Stimulated activated CD4-positive, alpha-beta T cell treated with anti-CD3 and anti-CD28 coated beads, Interleukin-4, amount 100 ng/mL, for 4 hours (primary cell): ENCODE measurements at places on chromosomes 3 and 15.

GRCh38 chr15:27183201-27183600 lies 212.2 kb downstream of the GABRG3 start:
- DNase-seq, result no peak

- no peak for DNase-seq
Observed at GRCh38 chr3:35654476-35654875, 15.2 kb downstream of the ARPP21 start.

DNA sequence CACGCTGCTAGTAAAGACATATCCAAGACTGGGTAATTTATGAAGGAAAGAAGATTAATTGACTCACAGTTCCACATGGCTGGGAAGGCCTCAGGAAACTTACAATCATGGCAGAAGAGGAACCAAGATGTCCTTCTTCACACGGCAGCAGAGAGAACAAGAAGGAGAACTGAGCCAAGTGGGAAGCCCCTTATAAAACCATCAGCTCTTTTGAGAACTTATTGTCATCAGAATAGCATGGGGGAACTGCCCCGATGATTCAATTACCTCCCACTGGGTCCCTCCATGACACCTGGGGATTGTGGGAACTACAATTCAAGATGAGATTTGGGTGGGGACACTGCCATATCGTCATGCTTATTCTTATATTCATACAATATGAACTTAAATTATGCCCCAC lies 49.0 kb downstream of the DUT start:
- no peak for DNase-seq

DNA sequence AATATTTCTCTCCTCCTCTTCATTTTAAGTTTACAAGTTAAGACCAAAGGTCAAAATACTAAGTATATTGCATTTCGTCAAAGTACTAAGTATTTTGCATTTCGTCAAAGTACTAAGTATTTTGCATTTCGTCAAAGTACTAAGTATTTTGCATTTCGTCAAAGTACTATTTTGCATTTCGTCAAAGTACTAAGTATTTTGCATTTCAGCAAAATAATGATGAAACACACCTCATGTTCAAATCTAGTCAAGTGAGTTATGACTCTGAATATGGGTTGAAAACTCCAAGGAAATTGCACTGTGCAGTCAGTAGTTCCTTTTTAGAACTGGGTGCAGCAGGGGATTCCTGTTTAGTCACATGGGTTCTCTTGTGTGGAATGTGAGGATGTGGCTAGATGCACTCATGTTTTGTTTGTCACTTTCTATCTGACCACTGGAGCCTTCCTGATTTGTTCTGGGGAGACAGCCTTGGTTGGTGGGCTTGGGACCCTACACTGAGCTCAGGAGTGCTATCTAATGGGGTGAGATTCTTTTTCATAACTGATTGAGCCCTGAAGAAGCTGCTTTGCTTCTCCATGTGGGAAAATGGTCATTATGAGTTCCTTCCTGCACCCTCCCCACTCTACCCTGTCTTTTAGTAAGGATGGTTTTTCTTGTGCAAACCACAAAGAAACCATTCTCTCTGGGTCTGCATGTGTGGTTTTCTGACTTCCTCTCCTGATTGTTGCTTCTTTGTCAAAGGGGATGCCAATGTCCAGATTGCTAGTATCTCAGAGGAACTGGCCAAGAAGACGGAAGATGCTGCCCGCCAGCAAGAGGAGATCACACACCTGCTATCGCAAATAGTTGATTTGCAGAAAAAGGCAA lies 73.4 kb downstream of the CCK start:
- DNase-seq, result no peak

DNA sequence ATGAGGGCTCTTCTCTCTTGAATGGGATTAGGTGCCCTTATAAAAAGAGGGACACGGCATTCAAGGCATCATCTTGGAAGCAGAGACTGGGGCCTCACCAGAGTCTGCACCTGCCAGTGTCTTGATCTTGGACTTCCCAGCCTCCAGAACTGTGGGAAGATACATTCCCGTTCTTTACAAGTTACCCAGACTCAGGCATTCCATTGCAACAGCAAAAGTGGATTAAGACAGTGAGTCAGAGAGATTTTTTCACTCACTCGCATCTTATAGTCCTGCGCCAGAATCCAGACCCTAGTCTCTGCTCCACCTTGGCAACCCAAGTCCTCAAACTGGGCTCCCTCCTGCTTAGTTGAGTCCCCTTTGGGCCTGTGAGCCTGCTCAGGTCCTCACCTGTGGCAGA lies 2.7 kb downstream of the LCTL start:
- DNase-seq, result no peak
